ENCODE measurements at places on chromosomes 11 and 22. TPM values are rescaled to one million over a fixed set of nuclear protein-coding genes. Genes with fewer than 3 reads are reported as not detected.

The NDUFV1 gene
- 191 TPM for total RNA-seq

The DSCAML1 gene
- total RNA-seq = 0.09 TPM

The VSIG10L2 gene
- not detected for total RNA-seq

The BBS1 gene
- total RNA-seq = 56.1 TPM

The RASD2 gene
- total RNA-seq = not detected

The SOX10 gene
- 279 TPM for total RNA-seq

The OR56A5 gene
- total RNA-seq = not detected

The TRIM48 gene
- not detected for total RNA-seq

- DNase-seq = no peak
- H3K27ac ChIP-seq = no peak overlapping the region
- H3K4me1 ChIP-seq = peaks cover 22% of the 10 kb centered on the region
- H3K4me3 ChIP-seq = peak overlapping the region; percentile 70
- H3K27me3 ChIP-seq = peaks cover 76% of the 10 kb centered on the region
These were observed 22.3 kb upstream of the NRGN start for GRCh38 chr11:124717421-124717785.

DNA sequence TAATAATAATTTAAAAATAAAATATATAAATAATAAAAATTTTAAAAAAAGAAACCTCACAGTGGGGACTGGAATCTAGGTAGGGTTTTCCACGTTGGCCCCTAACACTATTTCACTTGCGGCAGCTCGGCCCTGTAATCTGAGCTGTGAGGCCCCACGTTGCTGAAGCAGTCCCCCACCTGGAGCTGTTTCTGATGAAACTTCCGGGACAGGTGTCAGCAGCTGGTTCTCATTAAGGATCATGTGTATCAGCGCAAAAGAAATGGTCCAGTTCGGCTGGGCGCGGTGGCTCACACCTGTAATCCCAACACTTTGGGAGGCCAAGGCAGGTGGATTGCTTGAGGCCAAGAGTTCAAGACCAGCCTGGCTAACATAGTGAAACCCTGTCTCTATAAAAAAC lies 17.3 kb downstream of the RHOD start:
- no peak overlapping the region for H3K27ac ChIP-seq
- H3K4me1 ChIP-seq = no peaks in the 10 kb centered on the region
- H3K36me3 ChIP-seq = no peaks in the 10 kb centered on the region

DNA sequence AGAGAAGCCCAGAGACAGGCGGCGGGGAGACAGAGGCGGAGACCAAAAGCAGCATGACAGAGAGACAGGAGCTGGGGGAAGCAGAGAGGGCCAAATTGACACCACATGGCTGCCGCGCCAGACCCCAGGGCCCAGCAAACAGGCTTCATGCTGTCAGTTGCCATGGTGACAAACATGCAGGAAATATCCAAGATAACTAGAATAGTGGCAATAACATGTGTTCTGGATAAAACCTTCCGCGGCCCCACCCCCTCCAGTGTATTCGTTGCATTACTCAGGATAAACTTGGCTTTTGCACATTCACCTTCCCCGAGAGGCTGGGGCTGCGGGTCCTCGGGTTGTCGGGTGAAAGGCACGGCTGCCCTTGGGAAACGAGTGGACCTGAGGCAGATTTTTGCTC lies 49.9 kb upstream of the CDON start:
- peaks cover 22% of the 10 kb centered on the region for H3K27me3 ChIP-seq
- H3K36me3 ChIP-seq = no peaks in the 10 kb centered on the region

GRCh38 chr11:2390725-2391151 lies 9.8 kb upstream of the TSSC4 start:
- H3K27me3 ChIP-seq = no peaks in the 10 kb centered on the region
- no peak for DNase-seq

- H3K27ac ChIP-seq = no peak overlapping the region
- H3K4me1 ChIP-seq = peaks cover 2% of the 10 kb centered on the region
- DNase-seq = peak; percentile 75
- no peak overlapping the region for H3K4me3 ChIP-seq
- H3K36me3 ChIP-seq = no peaks in the 10 kb centered on the region
These were observed 70.8 kb upstream of the NARS2 start for GRCh38 chr11:78645226-78646202.

GRCh38 chr11:65719871-65720210 lies 757 bp downstream of the RNASEH2C start:
- H3K27ac ChIP-seq = peak overlapping the region; percentile 84
- H3K27me3 ChIP-seq = peaks cover 11% of the 10 kb centered on the region
- DNase-seq = no peak
- peaks cover 11% of the 10 kb centered on the region for H3K36me3 ChIP-seq
- H3K4me1 ChIP-seq = peaks cover 30% of the 10 kb centered on the region
- H3K4me3 ChIP-seq = peak overlapping the region; percentile 96

DNA sequence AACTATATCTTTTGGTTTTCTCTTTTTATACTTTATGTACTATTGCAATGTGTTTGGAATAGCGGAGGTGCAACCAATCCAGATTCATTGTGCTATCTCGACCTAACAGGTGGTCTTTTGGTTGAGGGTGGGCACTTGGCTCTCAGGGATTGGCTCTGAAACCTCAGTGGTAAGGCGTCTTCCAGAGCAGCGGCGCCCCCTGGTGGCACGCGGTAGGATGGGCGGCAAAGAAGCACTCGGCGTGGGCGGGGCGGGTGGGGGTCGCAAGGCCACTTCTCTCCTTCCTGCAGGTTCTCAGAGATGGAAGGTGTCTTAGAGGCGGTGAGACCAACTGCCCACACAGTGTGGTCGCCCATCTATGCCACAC lies 19.2 kb upstream of the PLET1 start:
- H3K4me1 ChIP-seq = peaks cover 15% of the 10 kb centered on the region
- no peaks in the 10 kb centered on the region for H3K36me3 ChIP-seq

GRCh38 chr22:41491374-41492100 lies 22.6 kb downstream of the ACO2 start:
- no peak overlapping the region for H3K4me3 ChIP-seq
- no peak for DNase-seq
- H3K4me1 ChIP-seq = no peaks in the 10 kb centered on the region
- H3K36me3 ChIP-seq = no peaks in the 10 kb centered on the region

DNA sequence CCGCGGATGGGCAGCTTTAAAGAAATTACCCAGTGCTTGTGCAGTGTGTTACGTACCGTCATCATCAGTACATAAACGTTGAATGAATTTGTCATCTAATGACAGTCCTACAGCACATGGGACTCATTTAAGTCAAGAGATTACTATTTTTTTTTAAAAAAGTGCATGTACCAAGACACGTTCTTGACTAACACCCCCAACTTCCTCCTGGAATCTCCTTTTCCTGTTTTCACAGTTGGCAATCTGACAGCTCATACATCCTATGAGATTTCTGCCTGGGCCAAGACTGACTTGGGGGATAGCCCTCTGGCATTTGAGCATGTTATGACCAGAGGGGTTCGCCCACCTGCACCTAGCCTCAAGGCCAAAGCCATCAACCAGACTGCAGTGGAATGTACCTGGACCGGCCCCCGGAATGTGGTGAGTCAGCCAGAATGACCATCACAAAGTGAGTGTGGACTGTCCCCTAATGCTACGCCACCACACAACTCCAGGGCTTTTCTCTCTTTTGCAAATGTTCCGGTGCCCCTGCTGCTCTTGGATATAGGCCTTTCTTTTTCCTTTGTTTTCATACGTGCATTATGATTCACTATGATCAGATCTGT lies 162.0 kb upstream of the SORL1-AS1 start:
- no peak overlapping the region for H3K27ac ChIP-seq
- no peak overlapping the region for H3K4me3 ChIP-seq
- peaks cover 4% of the 10 kb centered on the region for H3K4me1 ChIP-seq
- no peaks in the 10 kb centered on the region for H3K27me3 ChIP-seq
- peaks cover 19% of the 10 kb centered on the region for H3K36me3 ChIP-seq

DNA sequence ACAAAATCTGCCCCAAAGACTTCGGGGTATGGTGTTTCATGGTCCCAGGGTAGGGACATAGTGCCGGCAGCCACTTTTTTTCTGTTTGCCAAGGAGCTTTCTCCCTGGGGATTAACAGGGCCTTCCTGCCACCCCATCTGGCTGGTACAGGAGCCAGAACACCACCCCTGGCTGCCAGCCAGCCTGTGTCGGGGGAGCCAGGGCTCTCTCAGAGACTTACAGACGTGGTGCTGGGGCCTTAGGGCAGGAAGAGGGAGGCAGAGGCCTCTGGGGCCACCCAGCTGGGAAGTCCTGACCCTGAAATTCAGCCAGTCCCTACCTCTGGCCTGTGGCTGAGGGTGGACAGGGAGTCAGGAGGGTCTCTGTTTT lies 52.4 kb upstream of the CDON start:
- peaks cover 22% of the 10 kb centered on the region for H3K27me3 ChIP-seq
- no peak overlapping the region for H3K4me3 ChIP-seq
- peaks cover 12% of the 10 kb centered on the region for H3K4me1 ChIP-seq

DNA sequence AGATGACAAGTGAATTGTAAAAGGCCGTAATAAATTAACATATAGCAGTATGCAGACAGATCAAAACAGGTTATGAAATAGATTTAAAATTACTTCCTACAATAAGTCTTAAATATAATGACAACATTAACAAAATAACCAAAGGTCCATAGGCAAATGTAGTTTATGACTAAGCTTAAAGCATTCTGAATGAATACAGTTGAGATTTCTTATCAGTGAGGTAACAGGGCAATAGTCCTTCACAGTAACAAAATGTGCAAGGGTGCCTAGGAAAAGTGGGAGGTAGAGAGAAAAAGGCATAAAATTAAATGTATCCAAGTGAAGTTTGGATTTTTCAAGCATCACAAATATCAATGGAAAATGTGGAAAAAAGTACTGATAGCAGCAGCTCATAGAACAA lies 20.9 kb upstream of the P4HA3 start:
- no peak for DNase-seq
- H3K36me3 ChIP-seq = peaks cover 8% of the 10 kb centered on the region
- no peak overlapping the region for H3K4me3 ChIP-seq
- no peaks in the 10 kb centered on the region for H3K4me1 ChIP-seq
- no peaks in the 10 kb centered on the region for H3K27me3 ChIP-seq

- H3K4me1 ChIP-seq = peaks cover 25% of the 10 kb centered on the region
- H3K27me3 ChIP-seq = no peaks in the 10 kb centered on the region
- no peak for DNase-seq
- H3K27ac ChIP-seq = peak overlapping the region; percentile 97
These were observed 15.6 kb upstream of the RDX start for GRCh38 chr11:110311783-110312579.

- H3K4me1 ChIP-seq = no peaks in the 10 kb centered on the region
- H3K27ac ChIP-seq = no peak overlapping the region
- no peaks in the 10 kb centered on the region for H3K27me3 ChIP-seq
- H3K4me3 ChIP-seq = no peak overlapping the region
- H3K36me3 ChIP-seq = no peaks in the 10 kb centered on the region
These were observed 57.3 kb downstream of the BDNF start for GRCh38 chr11:27642954-27643353.

GRCh38 chr11:125976156-125976555 lies 30.3 kb downstream of the VSIG10L2 start:
- no peaks in the 10 kb centered on the region for H3K36me3 ChIP-seq
- no peak for DNase-seq
- no peaks in the 10 kb centered on the region for H3K27me3 ChIP-seq

- H3K27me3 ChIP-seq = no peaks in the 10 kb centered on the region
- H3K4me3 ChIP-seq = no peak overlapping the region
- H3K36me3 ChIP-seq = no peaks in the 10 kb centered on the region
- no peak for DNase-seq
These were observed 65.5 kb downstream of the BMAL1 start for GRCh38 chr11:13343067-13343466.

DNA sequence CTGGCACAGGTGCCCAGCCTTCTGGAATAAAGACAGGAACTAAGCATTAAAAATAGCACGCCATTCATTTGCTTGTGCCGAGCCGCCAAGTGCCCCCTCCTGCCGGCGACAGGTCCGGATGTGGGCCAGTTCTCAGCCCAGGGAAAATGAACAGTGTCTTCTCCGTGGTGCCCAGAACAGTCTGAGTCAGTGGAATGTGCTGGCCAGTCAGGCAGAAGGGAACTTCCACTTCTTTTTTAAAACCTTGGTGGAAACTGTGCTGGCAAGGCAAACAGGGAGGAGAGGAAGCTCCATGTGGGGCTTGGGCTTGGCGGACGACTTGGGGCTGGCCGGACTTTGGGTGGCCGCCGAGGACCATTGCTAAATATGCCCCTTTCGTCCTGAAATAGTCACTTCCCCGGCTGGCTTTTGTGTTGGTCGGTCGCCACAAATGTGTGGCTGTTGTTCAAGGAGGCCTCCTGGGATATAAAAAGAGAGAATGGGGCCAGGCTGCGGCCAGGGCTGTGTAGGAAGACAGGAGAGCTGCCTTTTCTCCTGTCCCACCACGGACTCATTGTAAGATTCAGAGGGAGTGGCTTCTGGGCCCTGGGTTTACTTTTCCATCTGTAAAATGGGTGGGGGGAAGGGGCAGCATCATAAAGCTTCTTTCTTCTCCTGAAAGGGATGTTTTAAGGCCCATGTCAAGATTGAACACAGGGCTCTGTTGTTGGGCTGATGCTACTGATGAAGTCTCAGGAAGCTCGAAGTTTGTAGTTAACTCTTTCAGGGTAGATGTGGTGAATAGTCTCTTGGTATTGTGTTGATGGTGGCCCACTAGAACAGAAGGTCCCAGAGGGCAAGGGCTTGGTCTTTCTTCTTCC lies 101.0 kb downstream of the PTPRJ start:
- peak overlapping the region; percentile 68 for H3K4me3 ChIP-seq
- H3K36me3 ChIP-seq = peaks cover 2% of the 10 kb centered on the region
- no peak for DNase-seq
- H3K27ac ChIP-seq = peak overlapping the region; percentile 95
- no peaks in the 10 kb centered on the region for H3K27me3 ChIP-seq

DNA sequence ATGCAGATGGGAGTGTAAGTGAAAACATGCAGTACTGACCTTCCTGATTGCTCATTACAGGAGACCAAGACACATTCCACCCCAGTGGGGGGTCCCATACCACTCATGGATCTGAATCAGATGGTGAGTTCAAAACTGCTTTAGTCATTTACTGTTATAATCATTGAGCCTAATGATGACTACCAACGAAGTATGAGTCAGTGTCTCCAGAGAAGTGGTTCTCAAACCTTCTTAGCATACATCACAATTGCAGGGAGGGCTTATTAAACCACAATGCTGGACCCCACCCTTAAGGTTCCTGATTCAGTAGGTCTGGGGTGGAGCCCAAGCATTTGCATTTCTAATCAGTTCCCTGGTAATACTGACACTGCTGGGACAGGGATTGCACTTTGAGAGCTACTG lies 75.8 kb downstream of the CD44 start:
- no peak overlapping the region for H3K4me3 ChIP-seq
- H3K36me3 ChIP-seq = no peaks in the 10 kb centered on the region
- DNase-seq = no peak
- no peaks in the 10 kb centered on the region for H3K27me3 ChIP-seq

GRCh38 chr11:92082652-92083051 lies 142.0 kb upstream of the FAT3 start:
- H3K27ac ChIP-seq = no peak overlapping the region
- no peaks in the 10 kb centered on the region for H3K4me1 ChIP-seq
- no peak overlapping the region for H3K4me3 ChIP-seq
- no peak for DNase-seq

DNA sequence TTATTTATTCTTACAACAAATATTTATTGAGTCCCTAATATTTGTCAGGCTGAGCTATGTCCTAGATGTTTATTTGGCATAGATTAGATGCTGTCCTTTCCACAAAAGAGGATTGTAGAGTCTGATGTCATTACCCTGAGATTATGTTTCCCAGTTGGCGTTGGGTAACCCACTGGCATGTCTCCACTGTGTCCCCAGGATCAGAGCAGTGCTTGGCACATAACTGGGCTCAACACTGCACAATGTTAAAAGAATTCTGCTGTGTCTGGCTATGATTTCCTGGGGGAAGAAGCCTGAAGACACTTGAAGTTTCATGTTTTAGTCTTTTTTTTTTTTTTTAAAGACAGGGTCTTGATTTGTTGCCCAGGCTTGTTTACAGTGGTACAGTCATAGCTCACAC lies 4.0 kb downstream of the RCN1 start:
- H3K27me3 ChIP-seq = no peaks in the 10 kb centered on the region
